ENCODE measurements at places on chromosomes 5 and 9.

GRCh38 chr5:59173578-59173977, 590.7 kb downstream of the RAB3C start:
- no peak for DNase-seq

DNA sequence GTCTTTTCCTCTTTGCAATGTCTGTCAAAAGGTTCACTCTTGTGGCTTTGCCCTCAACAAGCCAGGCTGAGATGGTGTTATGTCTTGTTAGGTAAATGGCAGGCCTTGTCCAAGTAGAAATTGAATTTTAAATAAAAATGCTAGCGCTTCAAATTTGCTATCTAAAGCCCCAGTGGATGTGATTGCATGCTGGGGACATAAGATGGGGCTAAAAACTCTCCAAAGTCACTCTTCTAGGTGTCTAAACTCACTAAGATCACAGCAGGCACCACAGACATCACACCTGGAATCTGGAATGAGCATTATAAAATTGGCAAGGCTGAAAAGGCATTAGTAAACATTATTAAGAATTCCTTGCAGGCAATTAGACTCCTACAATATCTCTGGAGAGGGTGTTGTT, 262.7 kb upstream of the CLINT1 start:
- no peak for DNase-seq

- DNase-seq: no peak
Measured at GRCh38 chr9:118148990-118149389, 444.8 kb downstream of the TLR4 start.

DNA sequence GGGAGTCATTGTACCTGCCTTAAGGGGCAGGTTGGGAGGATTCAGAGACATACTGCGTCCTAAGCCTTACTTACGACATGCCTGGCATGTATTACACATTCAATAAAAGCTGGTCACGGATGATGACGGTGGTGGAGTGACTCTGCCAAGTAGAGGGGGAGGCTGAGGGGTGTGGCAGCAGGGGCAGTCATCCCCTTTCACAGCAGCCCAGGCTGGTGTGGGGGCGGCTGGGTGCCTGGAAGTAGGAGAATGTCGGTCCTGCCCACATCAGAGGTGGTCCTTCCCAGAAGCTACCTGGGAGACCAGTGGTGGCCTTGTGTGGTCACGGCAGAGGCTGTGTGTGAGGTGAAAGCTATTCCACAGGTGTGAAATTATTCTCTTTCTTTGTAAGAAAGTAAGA, 8.9 kb downstream of the ZBTB34 start:
- peak; percentile 52 for DNase-seq

GRCh38 chr9:122225312-122226141, 3.2 kb downstream of the LHX6 start:
- no peak for DNase-seq

DNA sequence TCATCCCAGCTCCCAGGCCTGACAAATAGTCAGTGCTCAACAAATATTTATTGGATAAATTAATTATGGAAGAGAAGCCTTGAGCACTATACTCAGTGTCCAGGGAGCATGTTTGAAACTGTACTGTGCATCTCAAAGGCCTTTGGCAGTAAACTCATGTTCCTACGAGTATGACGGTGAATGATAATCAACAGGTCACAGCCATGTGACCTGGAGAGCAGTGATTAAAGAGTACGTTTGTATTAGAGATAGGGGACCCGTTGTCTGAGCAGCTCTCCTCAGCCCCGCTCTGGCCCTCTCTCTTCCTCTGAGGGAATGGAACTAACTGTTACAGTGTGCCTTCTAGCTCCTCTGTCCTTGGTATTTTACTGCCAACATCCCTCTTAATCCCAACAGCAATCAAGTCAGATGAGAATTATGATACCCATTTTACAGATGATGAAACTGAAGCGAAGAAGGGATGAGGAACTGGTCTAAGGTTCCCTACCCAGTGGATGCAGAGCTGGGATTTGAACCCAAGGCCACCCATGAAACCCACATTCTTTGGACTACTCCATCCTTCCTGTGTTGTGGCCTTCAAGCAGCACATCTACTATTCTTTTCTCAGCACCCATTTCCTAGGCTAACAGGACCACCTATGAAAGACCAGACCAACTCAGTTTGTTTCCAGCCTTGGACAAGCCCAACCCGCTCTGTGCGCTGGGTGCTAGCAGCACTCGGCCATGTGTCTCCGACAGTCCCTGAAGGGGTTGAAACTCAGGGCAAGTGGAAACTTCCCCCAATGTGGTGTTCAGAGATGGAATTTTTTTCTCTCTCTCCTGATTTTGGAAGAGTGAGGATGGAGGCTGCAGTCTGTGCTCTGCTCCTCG, 34.9 kb downstream of the SPRY4 start:
- DNase-seq: no peak

- no peak for DNase-seq
Measured at GRCh38 chr9:135743546-135744332, 41.8 kb downstream of the KCNT1 start.

DNA sequence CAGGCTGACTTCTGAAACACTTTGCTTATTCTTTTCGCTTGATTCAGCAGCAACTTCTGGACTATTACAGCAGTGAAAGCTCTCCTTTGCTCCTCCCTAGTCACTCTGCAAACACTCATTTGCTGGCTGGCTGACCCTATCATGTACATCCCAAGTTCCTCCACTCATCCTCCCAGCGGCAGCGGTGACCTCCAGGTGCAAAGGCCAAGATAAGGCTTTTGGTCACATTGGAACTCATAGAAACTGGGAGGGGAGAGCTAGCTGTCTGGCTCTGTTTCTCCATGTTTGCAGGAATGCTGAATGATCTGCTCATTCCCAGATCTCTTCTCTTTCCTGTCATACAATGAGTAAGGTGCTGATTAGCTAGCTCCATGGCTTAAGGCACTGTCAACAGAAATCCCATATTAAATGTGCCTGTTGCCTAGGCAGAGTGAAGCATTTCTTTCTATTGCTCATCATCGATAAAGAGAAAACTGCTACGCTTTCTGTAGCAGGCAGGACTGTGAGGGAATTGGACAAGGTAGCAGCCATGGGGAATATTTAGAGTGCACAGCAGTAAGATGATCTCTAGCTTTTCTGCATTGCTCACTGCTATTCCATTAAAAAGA, 250.5 kb upstream of the PDE4D start:
- no peak for DNase-seq

- no peak for DNase-seq
Measured at GRCh38 chr9:23581931-23582330, 244.1 kb downstream of the ELAVL2 start.

DNA sequence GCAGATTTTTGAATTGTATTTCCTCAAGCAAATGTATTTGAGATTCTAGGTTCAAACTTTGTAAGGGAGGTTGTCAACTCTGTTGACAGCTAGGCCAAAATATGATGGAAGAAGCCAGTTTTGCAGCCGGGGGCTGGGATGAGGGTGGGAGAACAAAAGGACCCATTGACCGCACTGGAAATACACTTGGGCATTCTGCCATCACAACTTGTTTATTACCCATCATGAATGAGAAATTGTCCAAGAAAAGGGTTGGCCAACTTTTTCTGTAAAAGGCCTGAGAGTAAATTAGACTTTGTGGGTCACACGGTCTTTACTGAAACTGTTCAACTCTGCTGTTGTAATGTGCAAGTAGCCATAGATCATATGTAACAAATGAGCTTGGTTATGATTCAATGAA, 221.3 kb upstream of the KLF9 start:
- no peak for DNase-seq

DNA sequence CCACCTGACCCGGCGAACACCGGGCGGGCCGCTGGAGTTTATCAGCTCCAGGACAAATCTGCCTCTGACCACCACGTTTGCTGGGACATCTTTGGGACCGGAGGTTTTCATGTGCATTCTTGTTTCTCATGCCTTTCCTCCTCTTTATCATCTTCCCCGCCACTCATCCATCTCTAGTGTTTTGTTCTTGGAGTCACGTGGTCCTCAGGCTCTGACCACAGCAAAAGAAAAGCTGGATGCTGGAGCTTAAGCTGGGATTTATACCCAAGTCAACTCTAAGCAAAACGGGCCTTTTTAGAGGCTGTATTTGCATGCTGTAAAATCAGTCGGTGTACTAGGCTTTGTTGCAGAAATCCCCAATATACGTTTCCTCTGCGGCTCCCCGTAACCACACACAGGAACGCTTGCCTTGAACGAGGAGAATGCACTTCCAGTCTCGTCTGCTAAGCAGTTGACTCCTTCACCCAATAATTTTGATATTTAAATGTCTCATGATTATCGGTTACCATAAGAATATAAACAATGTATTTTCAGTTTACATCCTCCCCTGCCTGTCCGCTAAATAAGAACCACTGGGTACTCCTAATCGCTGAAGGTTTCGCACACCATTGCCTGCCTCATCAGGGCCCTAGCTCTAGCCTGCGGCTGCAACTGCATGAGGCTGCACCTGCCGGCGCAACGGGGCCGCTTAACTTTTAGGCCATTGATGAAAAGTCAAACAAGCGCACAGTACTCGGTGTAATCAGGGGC, 560 bp upstream of the NDUFS6 start:
- no peak for DNase-seq

- peak; percentile 47 for DNase-seq
Measured at GRCh38 chr5:133121611-133122150, 69.9 kb downstream of the HSPA4 start.

DNA sequence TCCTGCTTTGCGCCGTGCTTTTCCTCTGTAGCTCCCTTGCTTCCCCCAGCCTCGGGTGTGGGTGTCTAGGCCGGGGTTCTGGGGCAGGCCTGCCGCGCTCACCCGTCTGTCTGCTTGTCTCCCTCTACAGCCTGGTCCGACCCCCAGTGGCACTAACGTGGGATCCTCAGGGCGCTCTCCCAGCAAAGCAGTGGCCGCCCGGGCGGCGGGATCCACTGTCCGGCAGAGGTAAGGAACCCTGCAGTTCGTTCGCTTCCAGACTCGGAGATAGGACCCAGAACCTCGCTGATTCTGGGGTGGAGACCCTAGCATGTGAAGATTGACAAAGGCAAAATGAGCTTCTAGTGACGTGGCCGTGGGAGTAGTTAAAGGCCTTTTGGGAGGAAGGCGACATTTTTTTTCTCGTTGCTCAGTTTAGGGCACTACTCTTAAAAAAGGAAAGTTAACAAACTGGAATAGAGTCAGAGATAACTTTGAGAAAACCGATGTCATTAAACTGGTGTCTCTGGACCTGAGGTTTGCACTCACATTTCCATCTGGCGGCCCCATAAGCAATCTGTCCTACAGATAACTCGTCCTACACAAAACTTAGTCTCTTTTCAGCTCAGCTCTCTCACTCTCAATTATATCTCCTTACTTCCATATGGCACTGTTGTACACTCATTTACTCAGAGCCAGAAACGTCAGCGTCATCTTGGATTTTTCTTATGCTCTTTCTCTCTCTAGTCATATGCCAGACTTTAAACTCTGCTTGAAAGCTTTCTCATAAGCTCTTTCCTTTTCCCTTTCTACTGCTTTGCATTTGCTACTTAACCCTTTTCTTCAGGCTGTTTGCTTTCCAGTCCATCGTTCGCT, 561 bp downstream of the SEC61B start:
- DNase-seq: no peak

DNA sequence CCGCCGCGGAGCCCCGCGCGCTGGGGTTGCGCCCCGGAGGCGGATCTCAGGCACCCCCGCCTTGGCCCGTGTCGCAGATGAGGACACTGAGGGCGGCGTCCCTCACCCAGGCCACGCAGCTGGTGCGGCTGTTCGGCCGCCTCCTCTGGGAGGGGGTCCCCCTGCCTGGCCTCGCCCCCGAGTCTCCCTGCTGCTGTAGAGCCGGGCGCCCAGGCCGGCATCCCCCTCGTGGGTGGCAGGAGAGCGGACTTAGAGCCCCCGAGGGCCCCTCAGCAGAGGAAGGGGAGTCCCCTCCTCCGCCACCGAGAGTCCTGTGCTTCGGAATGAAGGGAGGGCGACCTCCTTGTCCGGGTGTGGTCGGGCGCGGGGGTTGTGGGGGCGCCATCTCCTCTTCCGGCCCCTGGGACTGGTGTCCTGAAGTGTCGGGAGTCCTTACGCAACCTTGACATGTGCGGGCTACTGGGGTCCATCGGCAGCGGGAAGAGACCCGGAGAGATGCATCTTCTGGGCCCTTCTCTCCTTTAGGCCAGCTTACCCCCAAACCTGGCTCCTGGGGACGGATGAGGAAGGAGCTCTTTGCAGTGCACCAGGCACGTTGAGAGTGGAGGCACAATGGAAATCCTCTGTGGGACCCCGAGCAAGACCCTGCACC, 11.7 kb upstream of the EXOSC2 start:
- peak; percentile 80 for DNase-seq

DNA sequence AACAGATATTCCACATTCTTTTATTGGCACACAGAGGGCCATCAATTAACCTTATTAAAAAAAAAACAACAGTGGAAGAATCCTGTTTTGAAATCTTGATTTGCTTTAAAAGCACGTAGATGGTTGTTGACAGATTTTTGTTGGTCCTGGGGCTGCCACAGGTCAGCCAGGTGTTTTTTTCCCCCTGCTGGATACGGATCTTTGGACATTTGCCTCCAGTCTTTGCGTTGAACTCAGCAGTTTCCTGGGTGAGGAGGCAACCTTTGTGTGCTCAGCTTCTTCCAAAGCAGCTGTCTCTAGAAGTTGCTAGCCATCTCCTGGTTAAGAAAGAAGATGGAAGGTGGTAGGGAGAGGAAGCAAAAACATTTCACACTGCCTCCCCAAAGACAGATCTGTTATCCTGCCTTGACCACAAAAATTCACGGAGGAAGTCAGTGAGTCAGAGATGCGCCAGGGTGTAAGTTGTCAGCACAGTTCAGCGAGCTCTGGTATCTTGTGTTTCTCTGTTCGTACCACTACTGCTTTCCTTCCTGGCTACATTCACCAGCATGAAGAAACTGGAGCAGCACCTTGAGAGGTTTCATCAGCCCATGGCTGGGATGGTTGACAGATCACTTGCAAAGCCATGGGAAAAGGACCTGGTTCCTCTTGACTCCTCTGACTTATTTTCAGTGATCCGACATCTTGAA, 207.3 kb downstream of the ARHGAP26 start:
- peak; percentile 74 for DNase-seq

DNA sequence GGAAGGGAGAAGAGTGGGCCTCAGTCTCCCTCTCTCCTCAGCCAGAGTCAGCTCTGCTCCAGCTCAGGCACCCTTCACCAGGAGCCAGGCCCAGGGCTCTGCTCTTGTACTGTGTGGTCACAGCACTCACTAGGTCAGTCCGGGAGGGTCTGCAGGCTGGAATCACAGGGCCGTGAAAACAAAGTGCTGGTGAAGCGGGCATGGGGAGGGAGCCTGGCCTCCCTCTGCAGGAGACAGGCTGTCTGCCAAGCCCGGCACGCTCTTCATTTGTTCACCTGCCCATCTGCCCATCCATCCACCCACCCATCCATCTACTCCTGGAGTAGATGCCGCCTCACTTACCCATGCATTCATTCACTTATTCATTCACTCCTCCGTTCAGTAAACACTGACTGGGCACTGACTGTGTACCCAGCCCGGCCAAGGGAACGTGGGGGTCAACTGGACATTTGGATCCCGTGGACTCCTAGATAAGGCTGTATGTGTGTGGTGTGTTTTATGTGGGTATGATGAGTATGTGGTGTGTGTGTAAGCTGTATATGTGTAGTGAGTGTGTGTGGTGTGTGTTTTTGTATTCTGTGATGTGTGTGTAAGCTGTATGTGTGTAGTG, 3.6 kb downstream of the SPAAR start:
- no peak for DNase-seq
